ENCODE measurements at places on chromosomes 7 and 10.

DNA sequence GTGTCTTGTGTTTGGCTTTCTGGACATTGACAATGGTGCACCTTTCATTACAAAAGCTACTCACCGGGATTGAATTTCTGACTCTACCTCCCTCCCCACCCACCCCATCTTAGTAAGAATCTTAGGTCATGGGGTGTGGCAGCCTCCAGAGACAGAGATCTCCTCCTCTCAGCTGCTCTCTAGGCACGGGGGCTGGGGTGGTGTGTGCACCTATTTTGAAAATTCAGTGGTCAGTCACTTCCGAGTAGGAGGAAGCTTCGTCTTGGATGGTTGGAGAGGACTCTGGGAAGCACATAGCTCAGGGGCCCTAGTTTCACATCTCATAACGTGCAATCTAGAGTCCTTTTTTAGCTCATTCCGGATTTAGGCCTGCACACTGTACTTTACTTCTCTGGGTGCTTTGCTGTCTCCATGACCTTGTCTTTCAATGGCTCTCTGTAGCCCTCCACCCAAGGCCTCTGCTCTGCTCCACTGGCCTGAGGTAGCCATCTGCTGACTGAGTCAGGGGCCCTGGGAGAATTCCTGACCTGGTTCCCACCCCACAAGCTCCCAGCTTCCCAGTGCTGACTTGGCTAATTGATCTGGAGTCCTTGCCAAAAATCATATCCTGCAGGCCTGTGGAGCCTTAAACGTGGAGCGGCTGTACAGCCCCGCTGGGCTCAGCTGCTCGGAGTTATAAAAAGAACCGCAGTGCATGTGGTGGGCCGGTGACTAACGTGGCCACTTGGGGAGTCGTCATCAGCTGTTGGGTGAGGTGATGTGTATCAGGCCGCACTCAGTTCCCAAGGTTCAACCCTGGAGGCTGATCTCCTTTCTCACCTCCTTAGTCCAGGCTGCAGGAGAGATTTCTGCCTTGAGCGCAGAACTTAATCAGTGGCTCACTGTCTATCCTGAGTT, 19.3 kb upstream of the ADAMTS14 start:
- peak; percentile 95 for DNase-seq

DNA sequence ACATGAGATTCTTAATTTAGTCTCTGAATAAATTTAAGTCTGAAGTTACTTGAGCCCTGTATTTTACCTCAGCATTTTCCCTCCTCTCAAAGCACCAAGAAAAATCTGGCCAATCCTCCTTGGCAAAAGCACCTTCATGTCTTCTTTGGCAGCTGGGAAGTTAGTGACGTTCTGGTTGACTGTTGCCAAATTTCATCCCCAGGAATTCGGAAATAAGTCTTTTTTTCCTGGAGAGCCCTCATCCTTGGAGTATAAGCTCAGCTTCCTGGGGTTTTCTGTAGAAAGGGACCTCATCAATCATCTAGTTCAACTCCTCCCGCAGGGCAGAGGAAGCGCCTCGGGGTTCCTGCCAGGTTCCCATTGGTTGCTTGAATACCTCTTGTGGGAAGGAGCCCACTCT, 377.6 kb downstream of the PHTF2 start:
- no peak for DNase-seq

DNA sequence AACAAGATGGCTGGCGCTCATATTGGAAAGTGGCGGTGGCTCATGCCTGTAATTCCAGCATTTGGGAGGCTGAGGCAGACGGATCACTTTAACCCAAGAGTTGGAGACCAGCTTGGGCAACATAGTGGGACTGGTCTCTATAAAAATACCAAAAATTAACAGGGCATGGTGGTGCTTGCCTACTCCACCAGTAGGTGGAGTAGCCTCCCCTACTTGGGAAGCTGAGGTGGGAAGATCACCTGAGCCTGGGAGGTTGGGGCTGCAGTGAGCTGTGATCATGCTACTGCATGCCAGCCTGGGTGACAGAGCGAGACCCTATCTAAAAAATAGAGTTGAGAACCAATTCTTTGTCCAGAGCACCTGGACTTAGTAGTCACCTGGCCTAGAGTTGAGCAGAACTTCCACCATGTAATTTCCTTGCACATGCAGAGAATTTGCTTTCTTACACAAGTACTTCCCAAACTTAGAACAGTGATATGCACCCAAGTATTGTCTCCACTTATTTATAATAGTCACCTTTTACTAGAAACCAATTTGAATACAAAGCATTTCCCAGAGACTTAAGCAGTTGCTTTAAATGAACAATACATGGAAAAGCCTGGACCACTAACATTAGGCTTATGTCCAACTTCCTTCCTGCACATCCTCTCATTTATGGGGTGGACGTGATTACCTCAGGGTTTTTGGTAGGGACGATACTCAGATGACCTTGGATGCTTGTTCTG, 15.9 kb downstream of the LAMB4 start:
- no peak for DNase-seq

- DNase-seq = no peak
These were observed 79.4 kb upstream of the CYP2C9 start for GRCh38 chr10:94859086-94859485.

DNA sequence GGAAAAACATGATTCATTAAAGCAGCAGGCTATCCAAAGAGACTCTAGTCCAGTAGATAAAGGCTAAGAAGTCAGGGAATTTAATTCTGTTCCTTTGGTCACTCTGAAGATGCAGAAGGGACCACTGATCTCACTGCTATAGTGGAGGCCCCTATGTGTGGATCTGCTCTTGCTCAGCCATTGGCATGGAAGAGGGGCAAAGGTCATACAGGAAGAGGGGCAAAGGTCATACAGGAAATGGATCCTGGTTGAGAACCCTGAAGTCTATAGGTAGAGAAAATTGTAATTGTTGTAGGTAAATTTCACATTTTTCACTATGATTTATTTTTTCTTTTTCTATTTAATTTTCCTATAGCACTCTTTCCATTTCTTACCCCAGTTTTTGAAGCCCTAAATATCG, 21.6 kb downstream of the OR2AE1 start:
- no peak for DNase-seq

DNA sequence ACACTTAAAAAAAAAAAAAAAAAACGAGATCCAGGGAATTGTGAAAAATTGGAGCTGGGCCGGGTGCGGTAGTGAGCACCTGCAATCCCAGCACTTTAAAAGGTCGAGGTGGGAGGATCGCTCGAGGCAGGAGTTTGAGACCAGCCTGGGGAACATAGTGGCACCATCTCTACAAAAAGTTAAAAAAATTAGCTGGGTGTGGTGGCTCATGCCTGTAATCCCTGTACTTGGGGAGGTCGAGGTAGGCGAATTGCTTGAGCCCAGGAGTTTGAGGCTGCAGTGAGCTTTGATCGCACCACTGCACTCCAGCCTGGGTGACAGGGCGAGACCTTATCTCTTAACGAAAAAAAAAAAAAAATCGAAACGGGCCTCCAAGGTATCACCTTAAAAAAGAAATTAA, 2.0 kb downstream of the CLDN4 start:
- no peak for DNase-seq

- DNase-seq = no peak
These were observed 23.1 kb downstream of the DNAJB9 start for GRCh38 chr7:108592646-108593201.

DNA sequence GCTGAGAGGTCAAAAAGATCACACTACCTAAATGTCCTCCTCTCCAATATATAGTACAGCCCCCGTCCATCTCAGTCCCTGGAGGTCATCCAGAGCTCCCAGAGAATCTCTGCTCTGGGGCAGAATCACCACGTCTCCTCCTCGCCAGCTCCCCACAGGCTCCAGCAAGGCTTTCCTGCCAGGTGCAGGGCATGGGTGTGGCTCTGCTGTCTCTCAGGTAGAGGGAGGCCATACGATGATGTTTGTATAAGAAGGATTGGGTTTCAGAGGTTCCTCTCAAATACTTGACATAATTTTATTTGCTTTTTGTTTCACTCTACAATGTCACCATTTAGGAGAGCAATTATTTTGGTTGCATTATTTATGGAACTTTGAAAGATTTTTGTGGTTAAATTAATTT, 98.3 kb upstream of the PRSS58 start:
- no peak for DNase-seq

GRCh38 chr10:13087986-13088618, 11.9 kb upstream of the OPTN start:
- DNase-seq = peak; percentile 38

GRCh38 chr10:89469517-89469916, 55.1 kb downstream of the IFIT5 start:
- no peak for DNase-seq

DNA sequence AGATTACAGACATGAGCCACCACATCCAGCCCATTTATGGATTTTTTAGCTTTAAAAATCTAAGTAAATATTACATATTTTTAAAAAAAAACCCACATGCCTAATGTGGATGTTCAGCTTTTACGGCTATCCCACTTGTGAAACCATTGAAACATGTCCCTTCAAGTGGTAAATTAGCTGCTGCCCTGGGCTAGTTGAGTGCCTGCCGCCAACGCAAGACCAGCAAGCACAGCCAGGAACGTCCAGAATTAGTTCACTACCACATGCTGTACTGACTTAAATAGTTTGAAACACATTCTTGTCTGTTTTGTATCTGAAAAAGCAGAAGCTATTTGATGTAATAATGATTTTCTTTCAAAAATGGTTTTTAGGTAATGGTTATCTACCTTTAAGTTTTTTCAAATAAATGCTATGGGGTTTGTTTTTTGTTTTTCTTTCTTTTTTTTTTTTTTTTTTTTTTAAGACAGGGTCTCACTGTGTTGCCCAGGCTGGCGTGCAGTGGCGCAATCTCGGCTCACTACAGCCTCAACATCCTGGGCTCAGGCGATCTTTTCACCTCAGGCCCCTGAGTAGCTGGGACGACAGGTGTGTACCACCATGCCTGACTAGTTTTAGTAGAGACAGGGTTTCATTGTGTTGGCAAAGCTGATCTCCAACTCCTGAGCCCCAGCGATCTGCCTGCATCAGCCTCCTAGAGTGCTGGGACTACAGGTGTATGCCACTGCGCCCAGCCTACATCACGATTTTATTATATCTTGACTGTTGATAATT, 57.0 kb downstream of the KLRG2 start:
- no peak for DNase-seq

GRCh38 chr7:29318853-29319718, 124.5 kb downstream of the CHN2 start:
- DNase-seq = no peak

DNA sequence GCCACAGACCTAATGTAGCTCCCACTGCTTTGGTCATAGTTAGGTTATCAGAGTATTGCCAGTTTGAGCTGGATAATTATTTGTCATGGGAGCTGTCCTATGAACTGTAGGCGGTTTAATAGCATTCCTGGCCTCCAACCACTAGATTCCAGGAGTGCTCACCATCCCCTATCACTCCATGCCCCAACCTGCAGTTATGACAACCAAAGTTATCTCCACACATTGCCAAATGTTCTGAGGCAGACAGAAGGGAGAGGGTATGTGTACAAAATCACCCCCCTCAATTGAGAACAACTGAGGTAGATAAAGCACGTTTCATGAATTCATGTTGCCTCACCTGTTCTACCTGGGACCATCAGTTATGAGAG, 119.0 kb upstream of the CACUL1 start:
- no peak for DNase-seq

DNA sequence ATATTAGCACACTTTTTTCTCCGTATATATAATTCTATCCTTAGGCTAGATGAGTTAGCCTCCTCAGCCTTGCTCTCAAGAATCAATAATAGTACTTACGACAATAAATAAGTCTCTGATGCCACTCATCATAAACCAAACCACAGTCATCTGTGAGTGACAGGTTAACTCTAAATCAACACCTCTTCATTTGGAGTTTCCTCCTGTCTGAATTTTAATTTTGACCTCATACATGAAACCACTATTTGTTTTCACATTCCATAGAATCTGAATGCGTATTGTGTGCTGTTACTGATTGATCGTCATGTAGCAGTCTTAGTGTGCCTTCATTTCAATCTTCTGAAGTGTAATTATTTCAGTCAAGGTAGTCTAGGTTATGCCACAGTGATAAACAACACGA, 85.8 kb downstream of the HGF start:
- DNase-seq = no peak

GRCh38 chr7:137881607-137882260, 35.0 kb upstream of the DGKI start:
- DNase-seq = no peak

GRCh38 chr7:145360511-145361100, 524.8 kb upstream of the TPK1 start:
- DNase-seq = no peak

- DNase-seq = no peak
These were observed 11.1 kb downstream of the MSRB2 start for GRCh38 chr10:23106331-23107072.

DNA sequence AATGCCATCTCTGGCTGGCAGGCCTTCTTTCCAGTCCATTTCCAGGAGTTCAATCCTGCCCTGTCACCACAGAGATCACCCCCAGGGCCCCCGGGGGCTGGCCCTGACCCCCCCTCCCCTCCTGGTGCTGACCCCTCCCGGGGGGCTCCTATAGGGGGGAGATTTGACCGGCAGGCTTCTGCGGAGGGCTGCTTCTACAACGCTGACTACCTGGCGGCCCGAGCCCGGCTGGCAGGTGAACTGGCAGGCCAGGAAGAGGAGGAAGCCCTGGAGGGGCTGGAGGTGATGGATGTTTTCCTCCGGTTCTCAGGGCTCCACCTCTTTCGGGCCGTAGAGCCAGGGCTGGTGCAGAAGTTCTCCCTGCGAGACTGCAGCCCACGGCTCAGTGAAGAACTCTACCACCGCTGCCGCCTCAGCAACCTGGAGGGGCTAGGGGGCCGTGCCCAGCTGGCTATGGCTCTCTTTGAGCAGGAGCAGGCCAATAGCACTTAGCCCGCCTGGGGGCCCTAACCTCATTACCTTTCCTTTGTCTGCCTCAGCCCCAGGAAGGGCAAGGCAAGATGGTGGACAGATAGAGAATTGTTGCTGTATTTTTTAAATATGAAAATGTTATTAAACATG, 6.0 kb downstream of the CHPF2 start:
- no peak for DNase-seq

GRCh38 chr10:104123397-104123796, 1.4 kb downstream of the SFR1 start:
- DNase-seq = no peak

DNA sequence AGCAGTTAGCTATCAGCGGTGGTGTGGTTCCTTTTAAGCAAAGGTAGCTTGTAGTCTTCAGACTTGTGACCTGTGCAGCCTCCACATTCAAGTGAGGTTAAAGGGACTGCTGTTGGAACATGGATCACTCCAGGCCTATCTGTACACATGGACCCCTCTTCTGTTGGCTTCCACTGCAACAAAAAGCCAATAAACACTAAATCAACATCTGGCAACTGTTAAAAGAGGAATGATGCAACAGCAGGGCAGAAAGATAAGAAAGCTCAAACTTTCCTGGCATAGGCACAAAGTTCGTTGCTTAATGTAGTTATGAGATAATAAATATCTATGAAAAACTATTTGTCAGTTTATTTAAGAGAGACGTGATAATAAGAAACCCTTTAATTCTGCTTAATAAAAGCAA, 4.0 kb upstream of the MINPP1 start:
- DNase-seq = no peak

GRCh38 chr7:98238976-98239375, 13.1 kb downstream of the TECPR1 start:
- DNase-seq = no peak

GRCh38 chr10:119893845-119894427, 1.4 kb downstream of the SEC23IP start:
- DNase-seq = no peak

GRCh38 chr7:120360918-120361317, 87.9 kb downstream of the KCND2 start:
- no peak for DNase-seq

GRCh38 chr7:31004393-31004792, 40.6 kb downstream of the GHRHR start:
- DNase-seq = no peak

All from AG04450 (cell line).